Natural killer cell treated with Interleukin-12 subunit alpha and Interleukin-12 subunit beta and Interleukin-15 and Interleukin-18, amount 100 ng/mL, for 72 hours (primary cell): ENCODE measurements at places on chromosomes 7 and 10. TPM values are rescaled to one million over a fixed set of nuclear protein-coding genes. Genes with fewer than 3 reads are reported as not detected.
A peak's percentile ranks its signal among the peaks of the same experiment; 100 is the strongest.

DNA sequence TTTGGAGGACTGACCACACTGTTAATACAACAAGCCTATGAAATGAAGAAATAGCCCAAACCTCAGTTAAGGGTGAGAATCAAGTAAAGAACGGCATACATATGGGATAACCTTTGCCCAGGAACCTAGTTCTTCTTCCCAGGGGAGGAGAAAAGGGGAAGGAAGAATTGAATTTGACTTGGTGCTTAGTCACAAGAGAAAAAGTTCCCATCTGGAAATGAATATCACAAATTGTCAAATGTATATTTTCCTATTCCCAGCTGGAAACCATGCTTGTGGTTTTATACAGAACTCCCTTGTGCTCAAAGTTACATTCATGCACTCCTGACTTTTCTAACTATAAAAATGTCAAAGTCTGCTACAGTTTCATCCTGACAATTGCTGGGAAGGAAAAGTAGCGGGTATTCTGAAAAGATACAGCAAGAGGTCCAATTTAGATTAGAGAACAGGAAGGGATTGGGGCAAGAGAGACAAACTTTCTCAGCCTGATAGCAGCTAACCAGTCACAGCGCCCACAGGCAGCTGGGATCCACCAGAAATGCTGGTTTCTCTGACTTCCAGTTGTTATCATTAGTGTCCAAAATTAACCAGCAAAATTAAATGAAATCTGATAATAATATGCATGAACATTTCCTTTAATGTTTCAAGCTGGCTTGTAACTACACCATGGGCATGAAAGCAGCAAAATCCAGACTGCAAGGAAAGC lies 18.6 kb upstream of the GSAP start:
- H3K4me3 ChIP-seq: no peak overlapping the region
- H3K27me3 ChIP-seq: no peaks in the 10 kb centered on the region
- DNase-seq: no peak
- no peak overlapping the region for H3K27ac ChIP-seq

DNA sequence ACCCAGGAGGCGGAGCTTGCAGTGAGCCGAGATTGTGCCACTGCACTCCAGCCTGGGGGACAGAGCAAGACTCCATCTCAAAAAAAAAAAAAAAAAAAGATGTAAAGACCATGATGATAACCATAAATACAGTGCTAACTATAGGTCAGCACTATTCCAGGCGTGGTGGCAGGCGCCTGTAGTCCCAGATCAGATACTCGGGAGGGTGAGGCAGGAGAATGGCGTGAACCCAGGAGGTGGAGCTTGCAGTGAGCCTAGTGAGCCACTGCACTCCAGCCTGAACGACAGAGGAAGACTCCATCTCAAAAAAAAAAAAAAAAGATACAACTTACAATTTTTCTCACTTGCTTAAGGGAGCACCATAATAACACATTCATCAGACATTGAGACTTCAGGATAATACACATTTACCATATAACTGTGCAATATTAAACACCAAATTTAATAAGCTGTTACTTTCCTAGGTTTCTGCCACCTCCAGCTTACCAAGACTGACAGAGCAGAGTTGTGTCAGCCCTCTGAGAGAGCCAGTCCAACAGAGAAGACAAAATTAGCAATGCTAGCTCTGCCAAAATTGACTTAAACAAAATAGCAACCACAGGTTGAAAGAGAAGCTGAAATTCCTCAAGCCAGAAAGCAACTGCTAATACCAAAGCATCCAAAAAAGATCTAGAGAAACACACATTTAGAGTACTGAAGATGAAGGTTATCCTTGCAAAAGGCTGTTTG lies 8.2 kb downstream of the DNA2 start:
- peaks cover 6% of the 10 kb centered on the region for H3K36me3 ChIP-seq
- no peaks in the 10 kb centered on the region for H3K27me3 ChIP-seq
- no peaks in the 10 kb centered on the region for H3K4me1 ChIP-seq
- H3K27ac ChIP-seq: no peak overlapping the region

DNA sequence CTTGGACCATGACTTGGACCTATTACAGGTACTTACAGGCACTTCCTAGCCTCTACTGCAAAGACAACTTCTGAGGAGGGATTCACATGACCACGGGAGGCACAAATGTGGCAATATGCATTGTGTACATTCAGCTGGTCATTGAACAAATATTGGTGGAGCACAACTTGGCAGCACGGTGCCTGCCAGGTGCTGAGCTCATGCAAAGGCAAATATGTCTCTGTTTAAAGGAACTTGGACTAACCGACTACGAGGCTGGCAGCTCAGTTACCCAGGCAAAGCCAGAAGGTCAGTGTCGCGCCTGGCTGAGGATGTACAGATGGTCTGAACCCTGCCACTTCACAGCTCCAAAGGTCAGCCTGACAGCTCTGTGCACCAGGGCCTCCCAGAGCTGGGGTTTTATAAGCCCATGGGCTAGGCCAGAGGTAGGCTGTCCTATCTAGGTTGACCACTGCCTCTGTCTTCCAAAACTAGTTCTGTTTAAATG lies 6.1 kb downstream of the DENND11 start:
- H3K27ac ChIP-seq: no peak overlapping the region
- H3K4me3 ChIP-seq: no peak overlapping the region
- H3K36me3 ChIP-seq: no peaks in the 10 kb centered on the region
- DNase-seq: no peak
- H3K4me1 ChIP-seq: peaks cover 67% of the 10 kb centered on the region

- no peak for DNase-seq
- H3K27ac ChIP-seq: no peak overlapping the region
- H3K27me3 ChIP-seq: no peaks in the 10 kb centered on the region
- H3K36me3 ChIP-seq: peaks cover 3% of the 10 kb centered on the region
- H3K4me1 ChIP-seq: peaks cover 5% of the 10 kb centered on the region
- no peak overlapping the region for H3K4me3 ChIP-seq
Observed at GRCh38 chr10:60518745-60519144, 129.1 kb upstream of the ANK3 start.

DNA sequence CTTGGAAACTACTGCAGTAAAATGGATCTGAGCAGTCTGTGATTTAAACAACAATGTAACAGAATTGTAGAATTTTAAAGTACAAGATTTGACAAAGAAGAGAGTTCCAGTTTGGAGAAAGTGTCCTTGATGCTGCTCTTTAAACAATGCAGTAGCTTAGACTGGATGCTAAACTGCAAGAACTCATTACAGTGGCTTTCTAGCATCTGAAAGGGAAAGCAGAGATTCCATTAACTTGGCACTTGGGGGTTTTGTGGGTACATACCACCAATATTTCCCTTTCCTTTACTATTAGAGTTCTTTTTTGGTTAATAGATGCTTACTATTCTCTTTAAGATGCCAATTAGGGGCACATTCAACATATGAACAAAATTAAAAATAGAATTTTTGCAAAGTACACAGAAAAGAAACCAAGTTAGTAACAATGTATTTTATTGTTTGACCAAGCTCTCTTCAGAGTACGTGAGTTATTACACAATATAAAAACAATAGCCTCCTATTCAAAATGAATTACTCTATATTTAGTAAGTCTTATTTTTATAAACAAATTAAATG lies 11.9 kb downstream of the PSTK start:
- H3K36me3 ChIP-seq: peaks cover 12% of the 10 kb centered on the region
- H3K27ac ChIP-seq: no peak overlapping the region
- H3K4me3 ChIP-seq: no peak overlapping the region
- DNase-seq: no peak

DNA sequence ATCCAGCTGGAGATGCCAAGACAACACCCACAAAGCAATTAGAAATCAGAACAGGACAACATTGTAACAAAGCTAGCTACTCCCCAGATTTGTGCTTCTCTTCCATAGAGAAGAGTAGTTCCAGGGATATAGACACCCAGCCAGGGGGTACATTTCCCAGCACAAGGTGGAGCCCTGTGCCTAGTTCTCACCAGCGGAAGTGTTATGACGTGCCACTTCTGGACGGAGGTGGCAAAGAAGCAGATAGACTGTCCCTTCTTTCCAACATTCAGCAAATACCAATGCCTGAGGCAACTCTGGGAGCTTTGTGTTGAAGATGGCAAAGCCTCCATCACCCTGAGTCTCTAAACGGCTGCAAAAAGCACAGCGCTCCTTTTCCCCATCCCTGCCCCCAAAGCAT lies 23.4 kb upstream of the GSAP start:
- no peak overlapping the region for H3K27ac ChIP-seq
- H3K36me3 ChIP-seq: no peaks in the 10 kb centered on the region
- no peak for DNase-seq
- peaks cover 8% of the 10 kb centered on the region for H3K4me1 ChIP-seq
- H3K27me3 ChIP-seq: no peaks in the 10 kb centered on the region

DNA sequence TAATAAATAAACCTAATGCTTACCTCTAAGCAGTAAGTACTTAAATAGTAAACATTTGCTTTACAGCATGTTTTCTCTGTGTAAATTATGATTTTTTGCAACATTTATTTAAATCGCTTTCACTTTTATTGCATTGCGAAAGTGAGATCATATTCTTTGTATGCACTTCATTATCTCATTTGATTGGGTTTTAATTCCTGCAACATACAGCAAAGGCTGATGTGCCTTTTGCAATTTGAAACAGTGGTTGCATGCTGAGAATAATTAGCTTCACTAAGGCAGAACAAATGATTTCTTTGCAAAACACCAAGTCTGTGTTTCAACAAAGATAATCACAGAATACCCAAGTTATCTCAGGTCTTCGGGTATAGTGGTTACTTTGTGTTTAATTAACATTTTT lies 16.3 kb upstream of the THSD7A start:
- H3K4me3 ChIP-seq: no peak overlapping the region
- H3K36me3 ChIP-seq: no peaks in the 10 kb centered on the region
- H3K27ac ChIP-seq: no peak overlapping the region
- no peaks in the 10 kb centered on the region for H3K4me1 ChIP-seq
- no peaks in the 10 kb centered on the region for H3K27me3 ChIP-seq

GRCh38 chr10:62817766-62818425 lies 1.7 kb upstream of the EGR2 start:
- peaks cover 7% of the 10 kb centered on the region for H3K27me3 ChIP-seq
- DNase-seq: peak; percentile 79
- H3K36me3 ChIP-seq: peaks cover 6% of the 10 kb centered on the region
- peak overlapping the region; percentile 100 for H3K4me3 ChIP-seq

DNA sequence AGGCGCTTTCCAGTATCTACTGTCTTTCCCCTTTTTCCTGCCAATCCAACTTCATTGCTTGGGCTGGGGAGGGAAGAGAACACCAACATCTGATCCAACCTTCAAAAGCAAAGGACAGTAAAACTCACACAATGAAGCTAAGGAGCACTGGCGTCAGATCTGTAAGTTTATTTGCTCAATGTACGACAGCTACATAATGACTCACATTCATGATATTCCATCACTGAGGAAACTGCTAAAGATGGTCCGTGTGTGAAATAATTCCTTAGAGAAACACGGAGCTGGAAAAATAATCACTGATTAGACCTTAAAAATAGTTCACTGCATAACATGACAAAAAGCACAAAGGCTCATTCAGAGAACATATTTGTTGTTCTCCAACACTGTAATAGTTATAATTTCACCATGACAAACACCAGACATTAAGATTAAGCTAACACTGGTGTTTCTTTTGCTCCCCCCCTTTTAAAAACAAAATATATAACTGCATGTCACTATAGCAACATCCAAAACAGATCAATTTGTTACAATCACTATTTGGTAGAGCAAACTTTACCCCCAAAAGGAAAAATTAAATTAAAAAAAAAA lies 24.3 kb downstream of the HSPB1 start:
- no peak overlapping the region for H3K4me3 ChIP-seq
- peaks cover 18% of the 10 kb centered on the region for H3K4me1 ChIP-seq
- no peak for DNase-seq
- no peak overlapping the region for H3K27ac ChIP-seq
- H3K27me3 ChIP-seq: no peaks in the 10 kb centered on the region
- H3K36me3 ChIP-seq: peaks cover 26% of the 10 kb centered on the region

GRCh38 chr10:120810298-120810697 lies 40.9 kb upstream of the WDR11 start:
- H3K27ac ChIP-seq: no peak overlapping the region
- H3K4me3 ChIP-seq: no peak overlapping the region
- H3K4me1 ChIP-seq: no peaks in the 10 kb centered on the region
- H3K36me3 ChIP-seq: peaks cover 5% of the 10 kb centered on the region

- H3K36me3 ChIP-seq: no peaks in the 10 kb centered on the region
- no peaks in the 10 kb centered on the region for H3K27me3 ChIP-seq
- no peak for DNase-seq
- H3K4me3 ChIP-seq: no peak overlapping the region
- peaks cover 44% of the 10 kb centered on the region for H3K4me1 ChIP-seq
- no peak overlapping the region for H3K27ac ChIP-seq
Observed at GRCh38 chr10:35384265-35384868, 48.1 kb downstream of the CCNY start.

DNA sequence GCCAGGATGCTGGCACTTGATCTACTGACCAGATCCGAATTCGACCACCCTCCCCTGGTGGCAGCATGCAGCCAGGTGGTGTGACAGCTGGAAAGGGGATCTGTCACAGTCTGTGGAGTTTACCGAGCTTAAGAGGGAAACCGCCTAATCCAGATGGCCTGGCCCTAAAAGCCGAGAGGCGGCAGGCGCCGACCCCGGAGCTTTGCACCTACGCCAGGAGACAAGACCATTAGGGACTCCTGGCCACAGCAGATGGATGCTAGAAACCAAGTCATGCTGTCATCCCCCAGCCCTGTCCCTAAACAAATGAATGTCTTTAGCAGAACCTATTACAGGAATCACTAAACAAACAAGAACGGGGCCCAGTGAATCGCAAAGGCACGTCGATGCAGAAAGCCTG lies 27.7 kb downstream of the RCC1L start:
- no peak overlapping the region for H3K4me3 ChIP-seq
- H3K27ac ChIP-seq: no peak overlapping the region
- H3K4me1 ChIP-seq: no peaks in the 10 kb centered on the region
- no peak for DNase-seq
- no peaks in the 10 kb centered on the region for H3K27me3 ChIP-seq

- DNase-seq: no peak
- H3K4me1 ChIP-seq: no peaks in the 10 kb centered on the region
- no peaks in the 10 kb centered on the region for H3K36me3 ChIP-seq
- H3K27me3 ChIP-seq: peaks cover 13% of the 10 kb centered on the region
- no peak overlapping the region for H3K27ac ChIP-seq
- no peak overlapping the region for H3K4me3 ChIP-seq
Observed at GRCh38 chr7:94338921-94339371, 55.7 kb upstream of the COL1A2 start.

DNA sequence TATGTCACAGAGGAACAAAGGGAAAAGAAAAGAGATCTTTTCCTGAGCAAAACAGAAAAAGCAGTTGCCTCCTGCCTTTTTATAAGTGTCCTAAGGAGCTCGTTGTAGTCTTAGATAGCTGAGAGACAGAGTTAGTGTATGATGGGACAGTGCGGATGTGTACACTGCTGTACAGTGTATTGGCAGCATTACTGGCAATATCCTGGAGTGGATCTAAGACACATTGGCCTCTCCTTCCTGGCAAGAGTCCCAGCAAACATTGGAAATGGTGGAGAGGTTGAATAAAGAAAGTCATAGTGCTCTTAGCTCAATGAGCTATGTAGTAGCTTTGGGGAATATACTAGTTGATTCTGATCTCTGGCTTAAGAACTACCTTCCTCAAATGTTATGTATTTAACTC lies 22.7 kb downstream of the GARS1 start:
- H3K4me1 ChIP-seq: peaks cover 15% of the 10 kb centered on the region
- no peak overlapping the region for H3K4me3 ChIP-seq
- no peaks in the 10 kb centered on the region for H3K27me3 ChIP-seq
- no peak for DNase-seq
- no peak overlapping the region for H3K27ac ChIP-seq

GRCh38 chr7:127905491-127906330 lies 125.5 kb downstream of the LRRC4 start:
- peaks cover 50% of the 10 kb centered on the region for H3K4me1 ChIP-seq

OIT3 gene
- total RNA-seq: not detected

CDH23 gene
- not detected for total RNA-seq

FXYD4 gene
- total RNA-seq: not detected

PDZD7 gene
- total RNA-seq: 0.17 TPM
